Right ventricle myocardium inferior (tissue), 1 donor: ENCODE measurements at places on chromosomes 11 and 22.

GRCh38 chr11:124150684-124151083 lies 32.5 kb upstream of the OR10D3 start:
- DNase-seq = no peak

GRCh38 chr11:73451896-73452295 lies 75.7 kb downstream of the RELT start:
- DNase-seq = no peak

- no peak for DNase-seq
These were observed 2.1 kb upstream of the AHNAK start for GRCh38 chr11:62548545-62549335.

DNA sequence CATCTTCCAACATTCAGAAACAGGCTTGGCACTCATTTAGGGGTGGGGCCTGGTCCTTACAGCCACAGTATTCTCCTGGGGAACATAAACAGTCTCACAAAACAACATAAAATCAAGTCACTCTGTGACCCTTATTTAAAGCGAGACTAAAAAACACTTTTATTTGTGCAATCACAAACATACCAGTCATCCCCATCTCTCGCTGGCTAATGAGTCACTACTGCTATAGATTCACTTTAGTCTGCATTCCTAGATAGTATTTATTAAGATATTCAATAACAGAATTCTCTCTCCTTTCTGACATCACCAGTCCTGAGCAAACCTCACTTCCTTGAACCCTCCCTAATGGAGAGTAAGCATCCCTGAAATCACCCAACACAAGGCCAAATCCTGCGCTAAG lies 68.0 kb downstream of the ZBTB44 start:
- no peak for DNase-seq

DNA sequence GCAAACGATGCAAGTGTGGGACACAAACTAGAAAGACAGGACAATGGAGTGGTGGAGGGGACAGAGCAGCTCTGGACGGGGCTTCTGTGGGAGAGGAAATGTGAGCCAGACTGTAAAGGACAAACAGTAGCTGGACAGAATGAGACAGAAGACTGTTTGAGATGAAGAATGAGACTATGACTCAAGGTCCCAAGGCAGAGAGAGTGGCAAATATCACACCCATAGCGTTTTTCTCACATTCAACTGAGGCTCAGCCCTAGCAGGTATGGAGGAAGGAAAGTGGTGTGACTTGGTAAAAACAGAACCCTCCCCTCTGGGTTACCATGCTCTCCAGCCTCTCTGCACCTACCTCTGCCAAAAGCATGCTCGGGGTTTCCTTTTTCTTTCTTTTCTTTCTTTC lies 96.5 kb downstream of the RPL27A start:
- no peak for DNase-seq

DNA sequence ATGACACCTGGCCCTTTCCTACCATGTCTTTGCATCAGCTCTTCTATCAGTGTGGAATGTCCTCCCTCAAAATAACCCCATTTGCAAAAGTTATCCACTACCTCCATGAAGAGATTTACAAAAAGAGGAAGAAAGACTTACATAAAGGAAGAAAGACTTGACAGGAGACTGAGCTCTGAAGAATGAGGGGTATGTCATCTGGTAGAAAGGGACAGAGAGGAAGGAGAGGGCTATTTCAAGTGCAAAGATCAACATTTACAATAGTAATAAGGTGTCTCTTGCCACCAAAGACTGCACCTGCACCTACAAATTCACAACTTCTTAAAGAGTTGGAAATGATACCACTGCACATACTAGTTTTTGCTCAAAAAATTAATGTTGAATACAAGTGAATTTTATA lies 18.2 kb downstream of the PAK1 start:
- no peak for DNase-seq

GRCh38 chr22:46612904-46613605 lies 7.1 kb upstream of the GRAMD4 start:
- DNase-seq = no peak

DNA sequence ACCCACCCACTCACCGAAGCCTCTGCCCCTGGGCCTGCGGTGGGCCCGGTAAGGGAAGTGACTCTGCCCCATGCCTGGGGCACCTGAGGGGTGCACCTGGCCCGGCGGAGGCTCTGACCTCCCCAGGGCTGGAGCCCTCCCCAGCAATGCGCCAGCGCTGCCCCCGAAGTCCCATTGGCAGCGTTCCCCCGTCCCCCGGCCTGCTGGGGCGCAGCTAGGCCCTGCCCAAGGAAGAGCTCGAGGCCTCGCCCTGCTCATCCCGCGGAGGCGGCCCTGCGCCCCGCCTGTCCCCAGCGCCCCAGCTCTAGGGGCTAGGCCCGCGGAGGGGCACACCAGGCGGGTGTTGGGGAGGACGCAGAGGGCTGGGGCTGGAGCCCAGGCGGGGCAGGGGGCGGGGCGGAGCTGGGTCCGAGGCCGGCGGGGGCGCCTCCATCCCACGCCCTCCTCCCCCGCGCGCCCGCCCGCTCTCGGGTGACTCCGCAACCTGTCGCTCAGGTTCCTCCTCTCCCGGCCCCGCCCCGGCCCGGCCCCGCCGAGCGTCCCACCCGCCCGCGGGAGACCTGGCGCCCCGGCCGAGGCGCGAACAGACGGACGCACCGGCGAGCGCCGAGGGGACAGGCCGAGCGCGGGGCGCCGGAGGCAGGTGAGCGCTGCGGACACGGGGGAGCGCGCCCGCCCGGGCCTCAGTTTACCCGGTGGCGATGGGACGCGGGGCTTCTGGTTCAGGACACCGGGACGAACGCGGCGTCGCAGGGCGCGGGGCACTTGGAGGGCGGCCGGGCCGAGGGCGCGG lies at the start of gene EPS8L2:
Gene EPS8L2 (plus strand): TSS at position 586 of the 793 bp plus-strand sequence. CDS start 3,177 bp downstream, outside the sequence.
- DNase-seq = no peak

- no peak for DNase-seq
These were observed 45.6 kb downstream of the CD82 start for GRCh38 chr11:44611088-44611487.
